ENCODE measurements at places on chromosomes 3 and 15.

GRCh38 chr15:68896178-68896577, 34.1 kb upstream of the SPESP1 start:
- no peak for DNase-seq

GRCh38 chr15:62241135-62241770, 76.2 kb upstream of the C2CD4B start:
- DNase-seq = no peak

DNA sequence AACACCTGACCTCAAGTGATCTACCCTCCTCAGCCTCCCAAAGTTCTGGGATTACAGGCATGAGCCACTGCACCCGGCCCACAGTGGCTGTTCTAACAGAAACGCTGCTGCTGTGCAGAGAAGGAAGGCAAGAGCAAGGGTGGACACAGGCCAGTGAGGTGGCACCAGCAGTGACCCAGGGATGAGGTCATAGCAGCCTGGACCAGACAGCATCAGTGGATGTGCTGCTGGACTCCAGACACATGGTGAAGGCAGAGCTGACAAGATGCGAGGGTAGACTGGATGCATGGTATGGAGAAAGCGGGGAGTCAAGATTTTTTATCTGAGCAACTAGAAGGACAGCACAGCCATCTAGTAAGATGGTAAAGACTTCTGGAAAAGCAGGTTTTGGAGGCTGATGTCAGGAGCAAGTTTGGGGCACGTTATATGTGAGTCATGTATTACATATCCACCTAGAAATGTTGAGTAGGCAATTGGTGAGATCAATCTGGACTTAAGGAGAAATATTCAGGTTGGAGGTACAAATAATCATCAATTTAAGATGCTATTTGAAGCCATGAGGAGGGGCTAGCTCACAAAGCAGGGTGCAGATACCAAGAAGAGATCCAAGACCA, 22.1 kb upstream of the TJP1 start:
- no peak for DNase-seq

DNA sequence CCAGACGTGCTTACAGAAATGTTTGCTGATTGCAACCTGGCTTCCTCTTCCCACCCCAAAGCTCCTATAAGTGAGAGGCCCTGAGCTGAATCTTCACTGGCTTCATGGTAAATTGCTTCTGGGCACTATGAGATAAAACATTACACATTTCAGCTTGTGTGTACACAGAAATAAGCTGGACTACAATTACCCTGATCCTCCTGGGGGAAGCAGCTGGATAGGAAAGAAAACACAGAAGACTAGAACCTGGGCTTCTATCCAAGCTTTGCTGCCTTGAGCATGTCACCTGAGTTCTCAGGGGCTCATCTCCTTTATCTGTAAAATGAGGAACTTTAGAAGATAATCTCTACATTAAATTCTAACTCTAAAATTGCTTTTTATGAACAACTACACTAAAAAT, 40.3 kb downstream of the THBS1 start:
- DNase-seq = no peak

GRCh38 chr15:79602731-79603130, 170.6 kb downstream of the MINAR1 start:
- DNase-seq = no peak

DNA sequence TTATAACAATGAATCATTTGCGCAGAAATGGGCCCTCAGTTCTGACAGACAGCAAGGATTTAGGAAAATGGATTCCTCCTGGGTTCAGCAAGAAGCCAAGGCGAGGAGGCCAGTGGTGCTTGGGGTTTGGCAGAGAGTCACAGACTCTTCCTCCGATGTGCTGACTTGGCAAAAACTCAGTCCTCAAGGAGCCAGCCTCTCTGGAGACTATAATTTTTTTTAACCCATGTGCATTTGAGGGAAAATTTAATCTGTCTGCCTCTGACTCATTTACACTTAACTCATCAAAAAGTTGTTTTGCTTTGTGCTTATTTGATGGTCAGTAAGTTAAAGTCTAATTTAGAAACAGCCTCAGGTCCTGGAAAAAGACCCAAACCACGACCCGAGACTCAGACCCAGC, 34.2 kb upstream of the SLC24A5 start:
- no peak for DNase-seq

- no peak for DNase-seq
Measured at GRCh38 chr15:89578146-89578545, 2.9 kb downstream of the TICRR start.

GRCh38 chr3:173939331-173939730, 541.8 kb downstream of the NLGN1 start:
- DNase-seq = no peak

- DNase-seq = peak; percentile 75
Measured at GRCh38 chr3:56758539-56758981, 43.2 kb downstream of the ARHGEF3 start.

GRCh38 chr3:52109611-52110301, 44.5 kb downstream of the POC1A start:
- DNase-seq = no peak

GRCh38 chr15:81530271-81530691, 156.3 kb upstream of the TMC3 start:
- no peak for DNase-seq

DNA sequence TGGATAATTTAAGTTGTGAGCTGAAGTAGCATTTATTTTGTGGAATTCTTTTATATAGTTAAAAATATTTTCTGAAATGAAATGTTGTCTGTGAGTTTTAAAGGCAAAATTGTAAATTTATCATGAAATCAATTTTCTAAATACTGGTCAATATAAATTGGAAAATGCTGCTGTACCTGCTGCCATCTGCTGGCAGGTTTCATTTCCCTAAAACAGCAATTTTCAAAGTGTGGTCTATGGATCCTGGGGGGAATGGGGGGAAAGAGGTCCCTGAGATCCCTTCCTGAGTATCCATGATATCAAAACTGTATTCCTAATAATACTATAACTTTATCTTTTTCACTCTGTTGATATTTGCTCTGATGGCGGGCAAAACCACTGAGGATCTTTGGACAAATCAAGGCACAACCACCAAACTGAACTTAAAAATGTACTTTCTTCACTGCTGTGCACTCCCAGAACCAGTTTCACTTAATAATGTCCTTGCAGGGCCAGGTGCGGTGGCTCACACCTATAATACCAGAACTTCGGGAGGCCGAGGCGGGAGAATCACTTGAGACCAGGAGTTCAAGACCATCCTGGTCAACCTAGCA, 17.2 kb upstream of the CCR4 start:
- no peak for DNase-seq

- DNase-seq = peak; percentile 29
Measured at GRCh38 chr3:19947549-19948225, 790 bp downstream of the RAB5A start.

GRCh38 chr15:63089260-63090043, 32.2 kb upstream of the LACTB start:
- peak; percentile 40 for DNase-seq

DNA sequence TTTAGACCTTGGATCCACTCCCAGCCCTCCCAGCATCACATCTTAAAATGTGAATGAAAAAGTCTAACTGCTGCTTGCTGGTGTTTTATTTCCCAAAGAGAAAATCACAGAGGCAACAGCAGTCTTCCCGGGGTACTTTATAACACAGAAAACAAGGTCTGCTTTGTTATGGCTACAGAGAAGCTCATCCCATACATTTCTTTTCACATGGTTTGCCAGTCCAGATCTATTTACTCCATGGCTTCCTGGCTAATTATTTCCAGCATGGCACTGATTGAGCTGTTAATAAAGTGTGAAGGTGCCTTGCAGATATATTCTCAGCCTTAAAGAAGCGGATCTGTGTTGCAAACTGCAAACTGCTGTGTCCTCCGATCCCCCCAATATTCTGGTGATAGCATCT, 466.1 kb upstream of the CFAP20DC start:
- no peak for DNase-seq

DNA sequence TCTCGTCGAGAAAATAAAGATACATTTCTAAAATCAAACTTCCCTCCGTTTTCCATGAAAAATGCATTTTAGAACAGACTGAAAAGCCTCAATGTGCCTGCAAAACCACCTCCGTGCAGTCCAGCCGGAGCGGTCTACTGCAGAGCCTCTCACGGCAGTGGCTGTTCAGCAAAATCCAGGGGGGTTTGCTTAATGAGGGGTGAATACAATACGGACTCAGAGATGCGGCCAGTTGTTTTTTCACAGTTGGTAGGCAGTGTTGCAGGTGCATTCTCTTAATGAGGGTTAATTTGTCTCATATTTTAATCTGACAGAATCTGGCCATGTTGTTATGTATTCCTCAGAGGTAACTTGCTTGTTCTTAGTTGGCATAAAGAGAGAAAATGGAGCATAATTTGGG, 223.0 kb downstream of the EBLN2 start:
- DNase-seq = no peak

GRCh38 chr3:173734895-173735294, 337.4 kb downstream of the NLGN1 start:
- DNase-seq = no peak

DNA sequence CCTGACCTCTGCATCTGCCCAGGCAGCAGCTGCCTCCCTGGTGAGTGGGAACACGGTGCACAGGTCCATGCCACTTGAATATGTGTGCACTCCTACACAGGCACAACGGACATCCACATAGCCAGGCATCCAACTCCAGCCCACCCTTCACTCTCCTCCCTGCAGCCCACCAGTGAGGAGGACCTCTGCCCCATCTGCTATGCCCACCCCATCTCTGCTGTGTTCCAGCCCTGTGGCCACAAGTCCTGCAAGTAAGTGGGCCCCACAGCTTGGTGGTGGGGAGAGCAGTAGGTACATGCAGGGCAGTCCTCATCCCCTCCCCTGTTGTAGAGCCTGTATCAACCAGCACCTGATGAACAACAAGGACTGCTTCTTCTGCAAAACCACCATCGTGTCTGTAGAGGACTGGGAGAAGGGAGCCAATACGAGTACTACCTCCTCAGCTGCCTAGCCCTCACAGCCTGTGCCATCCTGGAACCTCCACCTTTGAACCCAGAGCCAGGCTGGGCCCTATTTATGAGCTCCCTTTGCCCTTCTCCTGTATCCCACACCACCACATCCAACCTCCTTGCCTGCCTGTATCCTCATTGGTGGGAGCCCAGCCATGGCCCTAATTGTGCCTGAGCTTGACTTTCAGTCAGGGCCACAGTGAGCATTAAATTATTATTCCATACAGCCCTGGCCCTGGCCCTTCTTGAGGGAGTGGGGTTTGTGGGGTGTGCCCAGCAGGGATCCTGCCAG, 1.5 kb upstream of the AMIGO3 start:
- DNase-seq = no peak

- DNase-seq = no peak
Measured at GRCh38 chr3:156985711-156986110, 159.6 kb downstream of the LEKR1 start.

GRCh38 chr3:128424508-128425069, 42.1 kb downstream of the DNAJB8 start:
- DNase-seq = no peak

- peak; percentile 47 for DNase-seq
Measured at GRCh38 chr15:96053031-96053780, 277.3 kb upstream of the NR2F2 start.

- no peak for DNase-seq
Measured at GRCh38 chr15:38369936-38370478, 83.9 kb upstream of the FAM98B start.

- no peak for DNase-seq
Measured at GRCh38 chr3:23114432-23114831, 88.7 kb upstream of the UBE2E2 start.

- DNase-seq = no peak
Measured at GRCh38 chr3:120879411-120879810, 28.6 kb upstream of the STXBP5L start.

- no peak for DNase-seq
Measured at GRCh38 chr3:12060139-12060845, 56.1 kb downstream of the SYN2 start.

DNA sequence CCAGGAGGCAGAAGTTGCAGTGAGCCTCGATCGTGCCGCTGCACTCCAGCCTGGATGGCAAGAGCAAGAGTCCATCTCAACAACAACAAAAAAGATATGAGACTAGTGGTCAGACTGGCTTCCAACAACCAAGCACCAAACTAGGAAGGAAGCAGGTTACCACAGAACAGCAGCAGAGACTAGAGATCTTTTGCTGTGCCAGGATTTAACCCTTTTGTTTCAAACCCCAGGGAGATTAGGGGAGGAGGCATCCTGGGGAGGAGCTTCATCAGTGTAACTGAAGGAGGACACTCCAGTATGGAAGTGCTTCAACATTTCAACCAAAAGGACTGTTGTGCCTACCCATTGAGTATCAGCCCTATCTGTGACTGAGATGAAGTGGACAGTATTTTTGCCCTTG, 240.3 kb downstream of the ZIC1 start:
- DNase-seq = no peak

- no peak for DNase-seq
Measured at GRCh38 chr3:157956850-157957249, 149.4 kb downstream of the SHOX2 start.

- DNase-seq = no peak
Measured at GRCh38 chr3:52859686-52860423, 25.0 kb upstream of the MUSTN1 start.

DNA sequence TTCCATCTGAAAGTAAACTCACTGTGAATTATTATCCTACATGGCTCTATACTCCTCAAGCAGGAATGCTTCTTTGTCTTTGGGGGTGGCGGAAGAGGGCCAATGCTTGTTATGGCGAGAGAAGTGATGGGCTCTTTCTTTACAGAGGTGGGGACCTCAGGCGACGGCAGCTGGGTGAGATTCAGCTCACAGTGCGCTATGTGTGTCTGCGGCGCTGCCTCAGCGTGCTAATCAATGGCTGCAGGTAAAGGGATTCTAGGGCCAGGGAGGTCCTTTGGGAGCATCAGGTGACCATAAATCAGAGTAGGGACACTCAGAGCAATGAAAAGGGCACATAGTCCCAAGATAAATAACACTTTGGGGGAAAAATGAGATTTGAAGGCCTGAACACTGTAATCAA, 39.0 kb downstream of the ESYT3 start:
- no peak for DNase-seq

- no peak for DNase-seq
Measured at GRCh38 chr3:183161552-183162336, 790 bp downstream of the LAMP3 start.

GRCh38 chr3:195064300-195064931, 206.5 kb downstream of the XXYLT1 start:
- no peak for DNase-seq
